GM19239 (cell line): ENCODE measurements at places on chromosomes 5 and 9.

DNA sequence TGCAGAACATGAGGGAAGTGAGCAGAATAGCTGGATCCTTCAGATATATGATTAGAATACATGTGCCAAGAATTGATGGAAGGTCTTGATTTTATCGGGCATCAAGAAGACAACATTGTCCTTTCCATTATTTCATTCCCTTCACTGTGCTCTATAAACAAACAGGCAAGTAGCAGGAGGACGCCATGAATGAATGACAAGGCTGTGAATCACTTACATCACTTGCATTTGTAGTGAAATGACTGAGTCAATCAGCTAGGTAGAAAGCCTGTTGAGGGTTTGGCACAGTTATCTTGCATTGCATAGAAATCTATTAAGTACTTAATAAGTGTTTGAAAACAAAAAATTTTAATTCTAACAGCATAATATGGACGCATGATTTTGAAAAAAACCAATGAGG lies 548.8 kb upstream of the IZUMO3 start:
- DNase-seq = no peak

GRCh38 chr5:130137681-130138080 lies 233.4 kb downstream of the CHSY3 start:
- no peak for DNase-seq

- no peak for DNase-seq
Measured at GRCh38 chr5:104111632-104112031, 549.0 kb upstream of the NUDT12 start.

GRCh38 chr9:39588500-39589137 lies 233.2 kb downstream of the SPATA31A1 start:
- no peak for DNase-seq

DNA sequence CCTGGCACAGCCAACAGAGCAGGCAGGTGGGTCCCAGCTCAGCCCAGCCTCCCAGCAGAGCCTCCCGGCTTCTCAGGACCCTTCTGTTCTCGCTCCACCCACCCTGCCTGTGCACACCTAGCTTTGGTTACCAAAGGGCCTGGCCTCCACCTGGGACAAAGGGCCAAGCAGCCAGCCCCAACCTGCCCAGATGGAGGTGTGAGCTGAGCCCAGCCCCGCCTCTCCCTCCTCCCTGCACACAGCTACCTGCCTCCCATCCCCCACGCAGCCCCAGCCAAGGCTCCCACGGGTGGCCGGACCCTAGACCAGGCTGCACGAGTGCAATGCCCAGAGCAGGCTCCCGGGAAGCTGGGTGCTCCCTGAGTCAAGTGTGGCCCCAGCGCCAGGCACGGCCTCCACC lies 5.6 kb downstream of the TPRN start:
- no peak for DNase-seq

DNA sequence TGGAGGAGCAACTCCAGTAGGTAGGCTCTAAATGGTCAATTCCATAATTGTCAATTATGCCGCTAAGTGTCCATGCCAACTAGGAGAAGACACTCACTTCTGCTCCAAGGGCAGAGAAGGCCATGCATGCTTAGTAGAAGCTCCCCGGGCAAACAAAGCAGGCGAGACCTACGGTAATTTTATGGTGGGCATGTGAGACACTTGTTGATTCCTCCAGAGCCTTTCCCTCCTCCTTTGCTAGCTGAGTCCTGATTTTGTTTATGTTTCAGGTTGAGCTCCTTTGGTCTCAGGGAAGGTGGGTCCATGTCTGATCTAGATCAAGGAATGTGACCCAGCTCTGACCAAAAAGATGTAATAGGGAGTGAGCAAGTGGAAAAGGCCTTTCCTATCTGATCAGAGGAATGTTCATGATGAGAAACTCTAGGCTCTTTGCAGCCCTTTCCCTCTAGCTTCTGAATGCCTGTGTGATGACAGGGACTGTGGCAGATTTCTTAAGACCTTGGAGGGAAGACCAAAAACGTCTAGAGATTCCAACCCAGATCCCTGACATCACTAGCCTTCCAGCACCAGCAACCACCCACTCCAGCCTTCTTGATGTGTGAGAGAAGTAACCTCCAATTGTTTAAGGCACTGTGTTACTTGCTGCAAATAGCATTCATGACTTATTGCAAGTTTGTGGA lies 7.7 kb upstream of the CPEB4 start:
- DNase-seq = no peak

- DNase-seq = no peak
Measured at GRCh38 chr5:101012880-101013279, 109.8 kb upstream of the ST8SIA4 start.

DNA sequence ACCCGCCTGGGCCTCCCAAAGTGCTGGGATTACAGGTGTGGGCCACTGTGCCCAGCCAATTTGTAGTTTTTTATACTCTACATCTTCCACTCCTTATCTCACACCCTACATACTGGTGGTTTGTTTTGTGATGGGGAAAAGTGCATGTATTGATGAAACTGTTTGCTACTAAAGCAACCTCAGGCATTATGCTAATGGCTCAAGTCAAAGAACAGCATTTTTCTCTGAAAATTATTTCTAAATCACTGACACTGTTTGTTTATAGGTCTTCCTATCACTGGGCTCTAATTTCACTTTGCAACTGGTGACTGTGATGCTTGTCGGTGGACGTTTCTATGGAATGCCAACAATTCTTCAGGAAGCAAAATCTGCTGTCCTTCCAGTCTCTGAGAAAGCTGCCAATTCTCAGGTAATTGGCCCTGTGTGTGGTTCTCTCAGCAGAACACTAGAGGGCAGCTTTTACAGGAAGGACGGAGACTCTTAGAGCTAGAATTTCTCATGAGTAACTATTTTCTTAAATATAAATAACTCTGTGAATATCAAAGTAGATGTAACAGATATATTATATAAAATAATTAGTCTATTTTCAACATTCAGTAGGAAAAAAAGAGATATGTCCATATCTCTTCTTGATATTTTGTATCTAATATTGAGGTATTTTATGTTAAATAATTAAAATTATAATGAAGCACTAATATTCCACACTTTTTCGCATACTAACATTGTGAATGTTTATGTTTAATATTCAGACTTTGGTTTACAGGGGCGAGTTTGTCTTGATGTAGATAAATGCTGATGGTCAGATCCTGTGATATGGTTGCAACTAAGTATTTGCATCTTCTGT lies 244.1 kb downstream of the ADGRV1 start:
- DNase-seq = peak; percentile 6

- DNase-seq = no peak
Measured at GRCh38 chr5:148902478-148902877, 76.1 kb downstream of the ADRB2 start.

GRCh38 chr5:120706877-120707276 lies 242.8 kb downstream of the PRR16 start:
- no peak for DNase-seq

GRCh38 chr5:150582241-150583109 lies 58.0 kb upstream of the SYNPO start:
- no peak for DNase-seq

DNA sequence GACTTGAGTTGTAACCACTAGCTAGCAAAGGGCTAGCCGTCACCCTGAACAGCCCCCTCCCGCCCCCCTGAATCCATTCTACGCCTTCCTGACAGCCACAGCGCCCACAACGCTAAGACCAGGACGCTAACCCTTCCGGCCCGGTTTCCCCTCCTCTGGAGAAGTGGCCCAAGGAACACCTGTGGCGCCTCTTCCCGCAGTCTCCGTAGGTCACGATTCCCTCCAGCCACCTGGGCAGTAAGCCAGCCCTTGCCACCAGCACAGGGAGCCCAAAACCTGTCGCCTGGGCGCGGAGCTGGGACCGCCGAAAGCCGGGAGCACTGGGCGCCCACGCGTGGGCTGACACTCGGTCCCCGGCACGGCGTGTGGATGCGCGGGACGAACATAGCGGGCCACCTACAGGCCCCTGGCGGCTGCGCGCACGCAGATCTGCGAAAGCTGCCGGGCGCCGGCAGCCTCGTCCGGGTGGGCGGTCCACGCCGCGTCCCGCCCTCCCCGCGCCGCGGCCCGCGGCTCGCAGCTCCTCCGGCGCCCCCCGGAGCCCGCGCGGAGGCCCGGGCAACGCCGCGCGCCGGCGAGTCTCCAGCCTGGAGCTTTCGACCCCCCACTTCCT lies 596 bp downstream of the IRF1 start:
- no peak for DNase-seq

GRCh38 chr5:170470808-170471404 lies 32.9 kb upstream of the KCNIP1 start:
- no peak for DNase-seq

DNA sequence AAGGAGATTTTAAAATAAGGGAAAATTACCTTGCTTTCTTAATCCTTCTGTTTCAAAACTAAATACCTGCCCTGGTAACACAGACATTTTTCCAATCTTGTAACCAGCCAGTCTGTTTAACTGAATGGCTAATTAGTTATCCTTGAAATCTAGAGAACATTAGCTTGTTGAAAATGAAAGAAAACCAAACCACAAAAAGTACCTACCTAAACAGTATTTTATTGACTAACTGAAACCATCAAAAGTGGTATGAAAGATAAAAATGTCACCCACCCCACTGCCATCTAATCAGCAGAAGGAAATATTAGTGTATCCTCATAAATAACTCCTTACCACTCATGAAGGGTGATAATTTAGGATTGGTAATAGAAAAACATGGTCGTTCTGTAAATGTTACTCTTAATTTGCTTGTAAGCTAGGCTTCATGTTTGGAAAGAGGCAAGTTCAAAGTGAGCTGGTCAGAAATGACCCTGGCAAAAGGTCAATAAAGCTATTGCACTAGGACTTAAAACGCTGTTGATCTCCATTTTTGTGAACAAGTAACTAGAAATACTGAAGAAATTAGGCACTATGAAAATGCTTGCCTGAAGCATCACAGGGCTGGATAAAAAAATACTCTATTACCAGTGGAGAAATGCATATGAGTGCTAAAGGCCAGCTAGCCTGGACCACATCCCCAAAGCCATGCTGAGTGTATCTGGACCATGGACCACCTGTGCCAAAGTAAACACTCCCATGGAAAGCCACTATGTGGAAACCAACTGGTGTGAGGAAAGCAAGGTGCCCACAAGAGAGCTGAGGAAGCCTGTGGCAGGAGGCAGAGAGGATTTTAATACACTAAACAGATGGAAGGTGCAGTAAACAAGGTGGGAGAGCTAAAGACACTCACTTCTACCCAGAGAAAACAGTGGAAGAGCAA lies 8.4 kb downstream of the SEMA5A start:
- no peak for DNase-seq

DNA sequence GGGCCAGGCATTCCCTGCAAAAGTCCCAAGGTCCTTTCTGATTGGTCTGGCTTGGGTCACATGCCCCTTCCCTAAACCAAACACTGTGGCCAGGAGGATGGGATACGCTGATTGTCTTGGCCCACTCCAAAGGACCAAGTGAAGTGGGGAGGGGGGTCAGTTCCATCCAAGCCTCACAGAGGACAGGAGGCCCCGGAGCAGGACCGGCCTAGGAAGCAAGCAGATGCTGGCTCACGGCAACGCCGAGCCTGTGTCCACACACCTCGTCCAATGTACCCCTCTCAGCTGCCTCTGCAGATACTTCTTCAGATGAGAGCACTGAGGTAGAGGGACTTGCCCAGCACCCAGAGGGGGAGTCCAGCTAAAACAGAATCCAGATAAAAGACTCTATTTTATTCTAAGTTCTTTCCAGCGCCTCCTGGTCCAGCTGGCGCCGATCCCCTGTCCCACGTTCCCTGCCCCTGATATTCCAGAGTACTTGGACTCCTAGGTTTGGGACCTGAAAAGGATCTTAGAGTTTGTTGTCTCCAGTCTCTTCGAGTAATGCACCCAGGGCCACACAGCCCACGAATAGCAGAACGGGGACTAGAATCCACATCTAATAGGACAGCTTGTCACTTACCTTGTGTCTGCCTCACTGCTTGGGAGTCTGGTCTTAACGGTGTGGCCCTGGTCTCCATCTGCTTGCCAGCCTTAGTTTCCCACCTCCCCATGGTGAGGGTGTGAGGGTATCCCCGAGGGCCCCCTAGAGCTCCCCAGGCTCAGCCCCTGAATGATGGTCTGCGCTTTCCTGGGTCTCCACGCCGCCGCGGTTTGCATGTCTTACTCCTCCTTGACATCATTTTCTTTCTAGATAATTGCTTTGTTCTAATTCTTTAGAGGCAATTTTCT lies 72.4 kb upstream of the UNC5A start:
- DNase-seq = no peak

DNA sequence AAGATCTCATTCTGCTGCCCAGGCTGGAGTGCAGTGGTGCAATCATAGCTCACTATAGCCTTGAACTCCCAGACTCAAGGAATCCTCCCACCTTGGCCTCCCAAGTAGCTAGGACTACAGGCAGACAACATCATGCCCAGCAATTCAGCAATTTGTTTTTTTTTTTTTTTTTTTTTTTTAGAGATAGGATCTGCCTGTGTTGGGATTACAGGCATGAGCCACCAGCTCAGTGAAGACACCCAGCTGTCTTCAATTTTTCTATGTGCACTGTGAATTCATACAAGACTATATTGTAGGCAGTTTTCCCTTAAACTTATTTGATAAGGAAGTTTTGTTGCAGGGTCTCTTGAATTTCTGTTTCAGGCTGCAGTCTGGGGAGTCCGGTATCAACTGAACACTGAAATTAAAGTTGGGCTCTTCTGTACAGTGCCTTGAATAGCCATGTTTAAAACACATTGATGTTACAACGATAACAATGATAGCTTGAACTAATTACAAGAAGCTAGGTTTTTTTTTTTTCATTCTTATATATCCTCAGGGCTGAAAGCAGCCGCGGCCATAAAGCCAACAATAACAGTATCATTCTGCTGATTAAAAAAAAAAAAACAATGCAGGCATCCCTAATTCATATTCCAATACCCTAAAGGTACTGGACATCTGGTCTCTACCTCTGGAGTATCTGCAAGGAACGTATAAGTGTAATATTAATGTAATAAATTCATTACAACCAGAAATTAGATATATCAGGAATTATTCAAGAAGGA lies 63.5 kb downstream of the MPDZ start:
- DNase-seq = no peak

- no peak for DNase-seq
Measured at GRCh38 chr9:83340451-83340850, 197.8 kb downstream of the FRMD3 start.

DNA sequence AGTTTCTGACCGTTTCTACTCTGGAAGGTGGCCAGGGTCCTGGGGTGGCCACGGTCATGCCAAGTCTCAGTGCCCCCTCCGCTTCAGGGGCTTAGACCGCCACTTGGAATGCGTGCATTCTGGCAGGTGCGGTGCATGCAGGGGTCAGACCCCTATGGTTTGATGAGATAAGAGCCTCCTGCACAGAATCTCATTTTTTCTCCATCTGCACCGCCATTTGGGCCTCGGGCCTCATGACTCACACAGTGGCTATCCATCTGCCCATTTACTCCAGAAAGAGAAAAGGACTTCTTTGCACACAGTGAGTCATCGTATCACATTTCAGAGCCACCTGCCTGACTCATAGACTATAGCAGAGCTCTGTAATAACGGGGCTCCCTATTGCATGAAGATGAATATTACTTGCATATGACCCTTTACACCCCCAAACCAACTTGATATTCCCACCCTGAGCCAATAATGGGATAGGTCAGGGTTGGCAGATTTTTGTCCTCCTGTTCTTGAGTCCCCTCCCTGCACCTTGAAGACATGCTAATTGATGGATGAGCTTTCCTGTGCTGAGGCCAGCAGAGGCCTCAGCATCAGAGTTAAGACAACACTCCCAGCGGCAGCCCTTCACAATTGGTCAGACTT lies 157.4 kb downstream of the NR3C1 start:
- DNase-seq = no peak

- no peak for DNase-seq
Measured at GRCh38 chr5:134098690-134099089, 15.8 kb upstream of the TCF7 start.
